ENCODE measurements at places on chromosomes 1 and 21.

DNA sequence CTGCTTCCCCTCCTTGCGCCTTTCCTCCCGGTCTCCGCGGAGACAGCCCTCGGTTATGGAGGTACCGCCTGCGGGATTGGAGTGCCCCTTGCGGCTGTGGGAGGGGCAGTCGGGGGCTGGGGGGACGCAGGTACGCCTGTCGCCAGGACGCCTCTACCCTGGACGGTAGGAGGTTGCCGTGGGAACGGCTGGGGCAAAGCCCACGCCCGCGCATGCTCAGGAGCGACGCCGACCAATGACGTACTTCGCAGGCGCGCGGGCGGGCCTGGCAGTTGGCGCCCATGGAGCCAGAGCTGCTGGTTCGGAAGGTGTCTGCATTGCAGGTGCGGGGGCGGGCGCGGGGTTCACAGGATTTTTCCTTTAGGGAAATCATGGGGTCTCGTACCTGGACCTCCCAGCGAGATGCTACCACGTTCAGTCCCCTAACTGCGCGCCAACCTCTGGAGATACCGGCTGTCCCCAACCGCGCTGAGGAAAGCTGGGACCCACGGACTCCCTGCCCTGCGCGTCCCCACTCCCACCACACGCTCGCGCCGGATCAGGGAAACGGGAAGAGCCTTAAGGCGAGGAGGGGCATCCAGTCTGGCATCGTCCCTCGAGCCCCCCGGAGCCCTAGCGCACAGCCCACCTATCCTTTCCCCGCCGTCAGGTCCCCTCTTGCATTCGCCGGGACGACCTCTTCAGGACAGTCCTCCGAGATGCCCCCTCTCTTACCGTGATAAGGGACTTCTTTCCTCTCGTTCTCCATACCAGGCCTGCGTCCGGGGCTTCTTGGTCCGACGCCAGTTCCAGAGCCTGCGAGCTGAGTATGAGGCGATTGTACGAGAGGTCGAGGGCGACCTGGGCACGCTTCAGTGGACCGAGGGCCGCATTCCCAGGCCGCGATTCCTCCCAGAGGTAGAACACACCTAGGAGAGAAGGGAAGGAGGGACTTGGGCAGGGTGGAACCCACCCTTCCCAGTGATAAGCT, at the start of gene IQCC:
Gene IQCC (plus strand): TSS at position 271 of the 970 bp plus-strand sequence. CDS start 11 bp downstream, at position 282.
- peak within 1 kb of the TSS; percentile 69 for H3K4me3 ChIP-seq
- no peaks in the 10 kb centered on the region for H3K36me3 ChIP-seq
- H3K4me1 ChIP-seq: peaks cover 48% of the 10 kb centered on the region
- peak; percentile 88 for ATAC-seq
- H3K27ac ChIP-seq: no peak within 1 kb of the TSS
- no peaks in the 10 kb centered on the region for H3K27me3 ChIP-seq

- peak; percentile 65 for ATAC-seq
- H3K36me3 ChIP-seq: no peaks in the 10 kb centered on the region
- no peak overlapping the region for H3K4me3 ChIP-seq
Observed at GRCh38 chr1:205313563-205314308, 7.8 kb downstream of the NUAK2 start.

- no peak overlapping the region for H3K27ac ChIP-seq
- no peaks in the 10 kb centered on the region for H3K4me1 ChIP-seq
- H3K36me3 ChIP-seq: peaks cover 100% of the 10 kb centered on the region
- no peaks in the 10 kb centered on the region for H3K27me3 ChIP-seq
- ATAC-seq: no peak
- H3K4me3 ChIP-seq: no peak overlapping the region
Observed at GRCh38 chr1:62450301-62450700, 13.5 kb downstream of the USP1 start.

DNA sequence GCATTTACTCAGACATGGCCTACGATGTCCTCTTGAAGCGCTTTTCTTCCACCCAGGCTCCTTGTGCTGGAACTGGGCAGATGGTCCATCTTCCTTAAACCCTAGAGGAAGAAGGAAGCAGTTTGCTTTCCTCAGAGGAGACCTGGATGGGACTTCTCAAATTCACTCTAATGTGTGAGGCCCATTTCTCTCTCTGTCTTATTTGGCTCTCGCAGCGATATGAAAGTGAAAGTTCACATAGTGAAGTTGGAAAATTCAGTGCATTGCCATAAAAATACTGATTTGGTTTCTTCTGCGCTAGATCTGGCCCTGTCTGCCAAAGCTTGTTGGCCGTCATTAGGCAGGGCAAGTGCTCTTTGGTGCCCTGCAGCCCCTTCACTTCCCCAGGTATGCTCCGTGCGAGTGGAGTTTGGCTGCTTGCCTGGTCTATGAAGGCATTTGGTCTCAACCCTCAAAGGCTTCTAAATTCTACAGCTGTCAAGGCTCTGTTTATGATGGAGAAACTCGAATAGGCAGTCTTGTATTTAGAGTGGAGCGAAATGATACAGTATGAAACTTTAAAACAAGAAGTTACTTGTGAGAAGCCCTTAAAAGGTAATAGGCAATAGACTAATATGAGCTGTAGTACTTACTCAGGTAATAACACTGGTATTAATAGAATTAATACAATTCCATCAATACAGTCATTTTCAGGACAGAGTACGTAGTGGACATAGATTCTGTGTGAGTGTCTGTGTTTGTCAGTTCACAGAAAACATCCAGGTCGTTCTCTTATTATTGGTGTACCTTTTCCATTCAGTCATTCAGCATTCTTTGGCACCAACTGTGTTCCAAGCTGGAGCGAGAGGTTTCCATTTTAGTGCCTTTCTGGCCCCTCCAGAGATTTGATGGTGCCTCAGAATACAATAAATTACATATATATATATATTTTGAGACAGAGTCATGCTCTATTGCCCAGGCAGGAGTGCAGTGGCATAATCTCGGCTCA, 20.5 kb downstream of the SZRD1 start:
- no peaks in the 10 kb centered on the region for H3K36me3 ChIP-seq
- no peak for ATAC-seq
- H3K27me3 ChIP-seq: no peaks in the 10 kb centered on the region
- H3K4me1 ChIP-seq: peaks cover 89% of the 10 kb centered on the region
- H3K4me3 ChIP-seq: peak overlapping the region; percentile 39

DNA sequence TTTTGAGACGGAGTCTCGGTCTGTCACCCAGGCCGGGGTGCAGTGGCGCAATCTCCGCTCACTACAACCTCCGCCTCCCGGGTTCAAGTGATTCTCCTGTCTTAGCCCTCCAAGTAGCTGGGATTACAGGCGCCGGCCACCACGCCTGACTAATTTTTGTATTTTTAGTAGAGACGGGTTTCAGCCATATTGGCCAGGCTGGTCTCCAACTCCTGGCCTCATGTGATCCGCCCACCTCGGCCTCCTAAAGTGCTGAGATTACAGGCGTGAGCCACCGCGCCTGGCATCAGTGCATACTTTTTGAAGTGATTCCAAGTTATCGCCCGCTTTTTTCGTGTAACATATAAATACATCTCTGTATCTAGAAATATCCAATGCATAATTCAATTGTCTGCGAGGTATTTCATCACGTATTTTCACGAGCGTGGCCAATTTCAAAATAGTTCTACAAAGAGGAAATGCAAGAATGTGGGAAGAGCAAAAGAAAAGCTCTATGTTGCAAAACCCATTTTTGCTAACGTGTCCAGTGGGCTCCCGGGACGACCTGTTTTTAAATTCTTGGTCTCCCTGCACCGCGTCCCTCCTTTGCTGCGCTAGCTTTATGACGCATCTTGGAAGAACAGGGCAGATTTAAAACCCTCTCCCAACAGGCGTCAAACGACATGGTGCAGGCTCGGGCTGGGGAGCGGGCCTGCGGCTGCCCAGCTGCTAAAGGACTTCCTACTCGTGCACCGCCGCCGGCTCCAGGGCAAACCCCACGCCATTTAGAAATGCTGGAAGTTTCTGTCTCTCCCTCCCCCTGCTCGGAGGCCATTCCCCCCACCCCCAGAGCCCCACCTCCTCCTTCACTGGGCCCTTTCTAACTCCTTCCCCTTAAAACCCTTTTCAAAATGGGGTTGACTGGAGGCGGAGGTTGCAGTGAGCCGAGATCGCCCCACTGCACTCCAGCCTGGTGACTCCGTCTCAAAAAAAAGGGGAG, 923 bp upstream of the IFNGR2 start:
- ATAC-seq: peak; percentile 78
- H3K4me3 ChIP-seq: peak overlapping the region; percentile 96
- H3K27ac ChIP-seq: peak overlapping the region; percentile 92
- H3K4me1 ChIP-seq: no peaks in the 10 kb centered on the region
- no peaks in the 10 kb centered on the region for H3K36me3 ChIP-seq

DNA sequence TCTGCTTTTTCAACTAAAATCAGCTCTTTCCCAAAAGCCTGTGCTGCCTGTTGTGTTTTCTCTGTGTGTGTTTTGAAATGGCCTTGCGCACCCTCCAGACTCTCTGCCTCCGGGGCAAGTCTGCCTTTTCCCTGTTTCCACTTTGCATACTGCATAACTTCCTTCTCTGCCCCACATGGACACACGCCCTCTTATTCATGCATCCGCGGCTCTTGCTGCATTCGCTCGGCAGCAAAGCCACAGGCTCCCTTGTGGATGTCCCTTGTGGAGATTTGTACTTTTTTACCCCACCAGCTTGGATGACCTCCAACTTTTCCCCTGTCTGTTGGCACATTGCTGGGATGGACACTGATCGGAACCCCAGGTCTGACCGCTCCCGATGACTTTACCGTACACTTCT, 147.6 kb downstream of the ADSS2 start:
- H3K27me3 ChIP-seq: no peaks in the 10 kb centered on the region
- no peak overlapping the region for H3K4me3 ChIP-seq
- H3K27ac ChIP-seq: no peak overlapping the region
- no peaks in the 10 kb centered on the region for H3K36me3 ChIP-seq
- no peak for ATAC-seq

DNA sequence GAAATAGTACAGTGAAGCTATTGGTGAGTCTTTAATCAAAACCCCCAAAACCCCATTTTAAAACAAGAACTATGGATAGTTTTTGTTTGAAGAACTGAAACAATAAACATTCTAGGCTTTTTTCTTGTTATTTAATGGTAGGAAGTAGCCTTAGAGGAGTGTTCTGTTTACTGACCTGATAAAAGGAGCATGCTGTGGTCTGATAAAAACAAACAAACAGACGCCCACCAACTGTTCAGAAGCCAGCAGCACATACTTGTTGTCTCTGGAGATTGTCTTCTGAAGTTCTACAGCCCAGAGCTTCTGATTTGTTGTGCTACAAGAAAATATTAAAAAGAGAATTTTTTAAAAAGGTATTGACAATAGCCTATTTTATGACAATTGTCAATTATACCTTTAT, 54.1 kb upstream of the CFAP298 start:
- H3K27me3 ChIP-seq: no peaks in the 10 kb centered on the region
- peaks cover 14% of the 10 kb centered on the region for H3K4me1 ChIP-seq
- H3K36me3 ChIP-seq: peaks cover 82% of the 10 kb centered on the region
- H3K4me3 ChIP-seq: no peak overlapping the region
- no peak overlapping the region for H3K27ac ChIP-seq
- no peak for ATAC-seq

Measured in gastroesophageal sphincter (tissue), 4 donors.